Caco-2 (cell line): ENCODE measurements at places on chromosomes 7 and 10. TPM values are rescaled to one million over a fixed set of nuclear protein-coding genes. Genes with fewer than 3 reads are reported as not detected.

DNA sequence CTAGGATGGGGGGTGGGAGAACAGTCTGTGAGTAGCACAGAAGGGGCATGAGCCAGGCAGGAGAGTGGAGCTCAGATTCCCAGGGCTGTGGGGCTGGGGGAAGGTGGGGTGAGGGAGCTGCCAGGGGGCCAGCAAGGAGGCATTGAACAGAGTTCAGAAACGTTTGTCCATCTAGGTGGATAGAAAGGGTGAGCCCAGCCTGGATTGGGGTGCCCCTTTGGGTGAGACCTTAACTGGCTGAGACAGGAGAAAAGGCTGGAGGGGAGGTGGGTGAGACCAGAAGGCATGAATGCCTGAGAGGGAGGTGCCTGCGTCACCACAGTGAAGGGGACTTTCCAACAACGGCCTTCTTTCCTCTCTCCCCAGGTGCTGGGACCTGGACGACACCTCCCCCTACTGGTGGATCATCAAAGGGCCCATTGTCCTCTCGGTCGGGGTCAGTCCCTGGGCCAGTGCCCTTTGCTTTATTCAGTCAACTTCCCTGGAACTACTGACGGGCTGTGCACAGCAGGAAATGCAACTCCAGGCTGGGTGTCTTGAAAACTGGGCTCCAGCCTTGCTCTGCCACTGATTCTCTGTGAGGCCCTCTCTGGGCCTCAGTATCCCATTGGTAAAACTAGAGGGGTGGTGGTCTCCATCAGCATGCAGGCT is 11.0 kb downstream of the GHRHR start:
- DNase-seq = peak; percentile 63

Gene FAM25C
- not detected in 2 replicates for total RNA-seq

- DNase-seq = no peak
Measured at GRCh38 chr7:102182016-102182415, 104.7 kb upstream of the SH2B2 start.

Gene CCDC172
- total RNA-seq = not detected in 2 replicates

Gene CNPY1
- not detected in 2 replicates for total RNA-seq

- no peak for DNase-seq
Measured at GRCh38 chr10:1413256-1413655, 324.1 kb downstream of the ADARB2 start.

GRCh38 chr7:152081088-152081487 is 55.6 kb downstream of the GALNT11 start:
- peak; percentile 85 for DNase-seq

GRCh38 chr7:114109721-114110120 is 190.9 kb upstream of the PPP1R3A start:
- no peak for DNase-seq

DNA sequence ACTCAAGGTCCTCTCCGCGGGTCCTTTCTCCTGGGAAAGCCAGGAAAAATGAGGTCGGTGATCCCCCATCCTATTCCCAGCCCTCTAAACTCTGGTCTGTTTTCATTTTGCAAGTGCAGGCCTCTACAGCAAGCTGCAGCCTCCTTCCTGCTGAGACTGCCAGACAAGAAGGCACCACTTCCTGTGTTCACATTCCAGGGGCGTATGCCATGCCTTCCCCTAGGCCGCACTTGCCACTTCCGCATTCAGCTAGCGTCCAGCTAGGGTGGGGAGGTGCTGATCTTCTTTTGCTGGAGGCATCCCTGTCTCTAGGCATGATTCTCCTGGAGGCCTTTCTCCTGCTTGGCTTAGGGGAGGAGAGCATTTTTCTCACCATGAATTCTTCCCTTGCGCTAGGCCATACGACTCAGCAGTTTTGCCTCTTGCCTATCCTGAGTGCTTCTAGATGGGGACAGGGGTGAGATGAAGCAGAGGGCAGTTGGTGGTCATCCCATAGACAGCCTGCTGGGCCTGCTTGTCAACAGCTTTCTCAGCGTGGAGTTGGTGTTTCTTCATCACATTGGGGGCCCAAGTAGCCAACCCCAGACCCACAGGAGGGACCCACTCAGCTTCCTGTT is 328.9 kb downstream of the RPS24 start:
- DNase-seq = no peak

DNA sequence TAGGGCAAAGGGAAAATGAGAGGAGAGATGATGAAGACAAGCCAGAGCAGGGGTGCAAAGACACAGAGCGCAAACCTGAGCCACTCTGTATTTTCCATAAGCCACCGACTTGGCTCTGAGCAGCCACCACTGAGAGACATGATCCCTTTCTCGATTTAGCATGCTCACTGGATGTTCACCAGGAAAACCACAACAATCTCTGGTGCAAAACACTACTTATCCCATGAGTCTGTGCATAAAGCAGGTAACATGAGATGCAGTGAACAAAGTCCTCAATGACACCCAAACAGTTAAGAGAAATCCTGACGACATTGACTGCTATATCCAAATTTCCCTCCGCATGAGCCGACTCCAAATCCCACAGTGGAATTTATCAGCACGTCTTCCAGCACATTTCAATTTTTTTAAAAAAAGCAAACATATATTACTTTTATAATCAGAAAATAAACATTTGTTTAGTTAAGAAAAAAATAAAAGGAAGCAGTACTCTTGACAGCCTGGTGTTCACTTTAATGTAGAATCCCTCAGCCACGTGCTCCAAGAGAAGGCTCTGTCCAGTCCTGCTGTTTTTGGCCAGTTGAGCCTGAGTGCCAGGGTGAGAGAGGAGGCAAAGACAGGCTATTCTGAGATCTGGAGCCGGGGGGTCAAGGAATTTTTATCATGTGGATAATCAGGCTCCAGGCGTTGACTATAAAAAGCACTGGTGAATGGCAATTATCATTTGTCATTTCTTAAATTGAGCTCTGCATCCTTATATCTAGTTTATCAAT is 238.4 kb downstream of the KCNMA1 start:
- no peak for DNase-seq

- DNase-seq = no peak
Measured at GRCh38 chr7:105680505-105681187, 99.4 kb upstream of the EFCAB10 start.
